ENCODE measurements at places on chromosomes 2 and 18. TPM values are rescaled to one million over a fixed set of nuclear protein-coding genes. Genes with fewer than 3 reads are reported as not detected.

Gene POTEC
- not detected for total RNA-seq

Gene RPIA
- total RNA-seq: 30.3 TPM

Gene CNNM4
- 5.3 TPM for total RNA-seq

Gene THSD7B
- 0.04 TPM for total RNA-seq

Gene ZNF804A
- not detected for total RNA-seq

Gene RSAD2
- 0.09 TPM for total RNA-seq

Gene TMEM247
- not detected for total RNA-seq

Gene TLX2
- total RNA-seq: not detected

Gene MRPL44
- total RNA-seq: 27.7 TPM

Gene REG3G
- total RNA-seq: not detected

Gene GATA6
- total RNA-seq: 14.6 TPM

Gene CD28
- not detected for total RNA-seq

Gene TWIST2
- total RNA-seq: 1.2 TPM

Gene CXCR4
- total RNA-seq: 52.4 TPM

Gene GKN2
- not detected for total RNA-seq

Gene PXDN
- 248 TPM for total RNA-seq

Gene ANKRD23
- total RNA-seq: 2.4 TPM

Gene MAP3K20
- total RNA-seq: 32.0 TPM

Gene GCG
- not detected for total RNA-seq

Gene SEPTIN10
- total RNA-seq: 105 TPM

Gene MYO3B
- total RNA-seq: not detected

Gene KCNIP3
- 0.21 TPM for total RNA-seq

Gene GPR39
- total RNA-seq: 0.20 TPM

Gene FBLN7
- 2.1 TPM for total RNA-seq

Gene HJURP
- total RNA-seq: 42.4 TPM

Gene TGFA
- total RNA-seq: 0.12 TPM

Gene ARL5A
- 73.2 TPM for total RNA-seq

Gene AAK1
- 116 TPM for total RNA-seq

Gene GCC2
- 33.7 TPM for total RNA-seq

Gene BMP10
- total RNA-seq: not detected

Gene TTC32
- total RNA-seq: 13.8 TPM

Gene GRB14
- total RNA-seq: 2.7 TPM

Gene ALK
- total RNA-seq: not detected

Gene NCK2
- total RNA-seq: 38.4 TPM

Gene ZNF532
- total RNA-seq: 70.1 TPM

Gene CPO
- not detected for total RNA-seq

Gene SGPP2
- total RNA-seq: not detected

Gene C2orf78
- not detected for total RNA-seq

Data from endothelial cell of umbilical vein (primary cell).